GF-D8 (cell line): ENCODE measurements at places on chromosomes 5 and 9.

DNA sequence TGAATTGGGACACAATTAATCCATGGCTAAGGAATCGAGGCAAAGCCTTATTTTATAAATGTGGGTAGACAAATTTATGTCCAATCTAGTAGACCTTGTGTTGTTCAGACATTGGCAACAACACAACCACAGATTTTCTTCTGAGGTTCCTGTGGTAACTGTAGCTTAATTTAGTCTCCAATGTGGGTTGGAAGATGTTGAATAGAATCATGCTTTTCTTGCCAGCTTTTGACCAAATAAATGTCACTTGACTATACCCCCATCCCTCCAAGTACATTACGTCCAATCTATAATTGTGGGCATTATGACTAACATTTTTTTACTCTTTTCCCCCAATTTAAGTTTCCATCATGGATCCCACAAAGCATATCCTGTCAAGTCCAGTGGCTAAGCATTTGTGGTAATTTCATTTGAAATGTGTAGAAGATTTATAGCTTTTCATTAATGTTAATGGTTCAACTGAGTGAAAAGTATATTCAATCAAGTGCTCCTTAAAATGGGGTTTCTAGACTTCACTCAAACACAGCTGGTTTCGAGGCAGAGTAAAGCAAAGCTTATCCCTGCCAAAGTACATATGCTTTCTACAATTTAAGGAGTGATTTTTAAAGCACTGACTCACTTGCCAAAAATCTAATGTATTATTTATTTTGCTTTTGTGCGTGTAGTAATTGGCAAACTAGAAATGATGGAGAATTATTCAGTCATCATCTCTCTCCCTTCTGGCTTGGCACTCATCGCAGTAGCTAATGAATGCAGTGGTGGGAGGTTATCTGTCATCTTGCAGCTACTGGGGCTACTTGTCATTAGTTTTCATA lies 141.8 kb downstream of the FAM174A start:
- no peak for DNase-seq

DNA sequence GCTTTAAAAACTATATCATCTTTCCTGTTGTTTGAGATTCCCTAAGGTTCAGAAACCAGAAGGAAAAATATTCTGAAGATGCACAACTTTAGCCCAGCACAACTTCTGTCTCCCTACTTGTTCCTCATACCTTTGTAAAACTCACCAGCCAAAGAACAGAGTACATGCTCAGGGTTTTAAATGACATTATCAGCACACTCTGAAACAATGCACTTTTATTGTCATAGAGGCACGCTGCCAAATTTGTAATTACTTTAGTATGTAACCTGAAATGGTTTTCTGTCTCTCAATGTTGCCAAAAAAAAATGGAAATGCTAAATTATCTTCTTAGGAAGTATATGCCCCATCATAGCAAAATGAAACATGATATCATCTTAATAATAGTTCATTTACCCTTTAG lies 383.6 kb upstream of the CDH6 start:
- DNase-seq = no peak

DNA sequence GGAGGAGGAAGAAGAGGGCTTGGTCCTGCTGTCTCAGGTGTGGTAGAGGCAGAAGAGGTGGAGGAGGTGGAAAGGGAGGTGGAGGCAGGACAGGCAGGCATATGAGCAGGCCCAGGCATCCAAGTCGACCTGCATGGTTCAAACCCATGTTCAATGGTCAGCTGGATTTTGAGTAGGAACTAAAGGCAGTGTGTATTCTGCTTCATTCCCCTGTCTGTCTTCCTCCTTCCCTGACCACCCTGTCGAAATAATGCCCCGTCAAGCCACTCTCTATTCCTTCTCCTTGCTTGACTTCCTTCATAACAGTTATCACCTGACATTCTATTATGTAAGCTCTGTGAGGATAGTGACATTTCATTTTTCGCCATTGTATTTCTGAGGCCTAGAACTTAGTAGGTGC lies 34.8 kb downstream of the ATP6V0E1 start:
- no peak for DNase-seq

GRCh38 chr9:92706218-92706940 lies 36.4 kb upstream of the IPPK start:
- DNase-seq = no peak

GRCh38 chr9:123174887-123175518 lies 93.4 kb downstream of the STRBP start:
- DNase-seq = no peak

- DNase-seq = no peak
Measured at GRCh38 chr5:132669966-132670882, 3.6 kb upstream of the IL4 start.

DNA sequence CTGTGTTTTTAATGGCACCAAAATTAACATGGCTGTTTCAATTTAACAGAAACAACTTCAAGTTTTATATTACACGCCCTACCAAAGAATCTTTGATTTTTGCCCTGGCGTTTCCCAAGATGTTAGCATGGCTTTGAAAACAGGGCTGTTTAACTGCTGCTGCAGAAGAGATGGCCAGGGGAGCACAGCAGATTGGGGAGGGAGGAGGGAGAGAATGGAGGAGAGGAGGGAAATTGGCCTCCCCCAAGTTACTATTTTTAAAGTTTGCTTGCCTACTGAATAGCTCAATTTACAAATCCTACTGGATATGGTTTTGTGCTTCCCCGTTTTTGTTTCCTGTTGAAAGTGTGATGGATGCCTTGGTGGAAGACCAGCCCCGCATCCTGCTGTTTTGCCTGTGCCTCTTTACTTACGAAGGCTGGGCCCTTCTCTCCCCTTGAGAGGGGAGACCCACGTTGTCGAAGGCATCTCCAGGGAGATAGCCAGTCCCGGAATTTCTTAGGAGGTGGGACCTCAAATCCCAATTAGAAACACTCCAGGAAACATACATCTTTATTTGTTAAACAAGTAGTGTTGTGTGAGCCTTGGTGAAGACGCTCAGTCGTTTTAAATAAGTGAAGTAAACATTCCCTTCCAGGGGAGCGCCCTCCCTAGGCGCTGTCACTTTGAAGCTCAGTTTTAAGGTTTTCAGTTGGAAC lies 98.6 kb downstream of the AOPEP start:
- DNase-seq = no peak

DNA sequence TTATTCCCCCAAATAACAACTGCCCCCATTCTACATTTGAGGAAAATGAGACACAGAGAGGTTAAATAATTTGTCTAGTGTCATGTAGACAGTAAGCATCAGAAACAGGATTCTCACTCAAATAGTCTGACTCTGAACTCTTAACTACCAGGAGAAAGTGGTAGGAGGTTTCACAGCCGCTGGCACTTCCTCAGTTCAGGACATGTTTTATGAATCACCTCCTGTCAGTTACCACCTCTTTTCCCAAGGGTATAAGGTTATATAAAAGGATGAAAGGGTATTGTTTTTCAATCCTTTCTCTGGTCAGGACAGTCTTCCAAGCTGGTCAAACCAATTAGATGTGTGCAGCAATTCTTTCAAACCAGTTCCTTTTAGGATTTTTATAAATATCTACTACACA lies 52.1 kb downstream of the TSSK1B start:
- no peak for DNase-seq

GRCh38 chr5:179267071-179267670 lies 78.1 kb downstream of the ADAMTS2 start:
- no peak for DNase-seq

GRCh38 chr5:137360607-137361006 lies 138.5 kb downstream of the SPOCK1 start:
- no peak for DNase-seq
